Activated T-helper 1 cell treated with Interleukin-2 at 50 U/mL for 16 hours (primary cell): ENCODE measurements at places on chromosomes 6 and 20.

- DNase-seq, result no peak
Observed at GRCh38 chr20:33113387-33113908, 34.0 kb downstream of the BPIFB4 start.

GRCh38 chr20:55264703-55265239 lies 740.5 kb downstream of the CBLN4 start:
- no peak for DNase-seq

GRCh38 chr20:20480126-20480525 lies 112.2 kb downstream of the INSM1 start:
- no peak for DNase-seq

DNA sequence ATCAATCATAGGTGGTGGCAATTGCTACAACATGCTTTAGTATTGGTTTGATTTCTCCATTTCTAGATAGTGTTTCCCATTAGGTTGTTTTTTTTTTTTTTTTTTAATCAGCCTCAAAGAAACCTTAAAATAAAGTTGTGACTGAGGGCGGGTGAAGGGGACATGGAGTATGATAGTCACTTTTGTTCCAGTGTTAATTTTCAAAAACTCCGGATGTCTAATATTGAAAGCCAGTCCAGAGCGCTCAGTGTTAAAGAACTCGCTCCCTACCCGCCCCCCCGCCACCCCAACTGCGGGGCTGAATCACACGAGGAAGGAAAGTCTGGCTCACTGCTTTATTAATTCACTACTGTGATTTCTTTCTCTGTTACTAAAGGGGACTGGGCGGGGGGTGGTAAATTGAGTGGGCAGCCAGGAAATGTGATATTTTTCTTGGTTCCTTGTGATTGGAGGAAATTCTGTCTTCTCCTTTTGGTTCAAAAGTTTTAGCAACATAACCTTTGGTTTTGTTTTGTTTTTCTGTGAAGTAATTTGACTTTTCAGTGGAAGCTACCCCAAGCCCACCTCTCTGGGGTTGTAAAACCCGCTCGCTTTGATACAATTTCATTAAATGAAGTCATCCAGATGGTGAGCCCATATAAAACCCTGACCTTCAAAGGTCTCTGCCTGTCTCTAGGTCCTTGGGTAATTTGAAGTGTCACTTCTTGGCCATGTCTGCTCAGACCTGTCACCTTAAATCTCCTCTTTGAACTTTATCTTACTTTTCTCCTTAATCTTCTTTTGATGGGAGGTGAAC lies 38.0 kb downstream of the TNFAIP3 start:
- no peak for DNase-seq

DNA sequence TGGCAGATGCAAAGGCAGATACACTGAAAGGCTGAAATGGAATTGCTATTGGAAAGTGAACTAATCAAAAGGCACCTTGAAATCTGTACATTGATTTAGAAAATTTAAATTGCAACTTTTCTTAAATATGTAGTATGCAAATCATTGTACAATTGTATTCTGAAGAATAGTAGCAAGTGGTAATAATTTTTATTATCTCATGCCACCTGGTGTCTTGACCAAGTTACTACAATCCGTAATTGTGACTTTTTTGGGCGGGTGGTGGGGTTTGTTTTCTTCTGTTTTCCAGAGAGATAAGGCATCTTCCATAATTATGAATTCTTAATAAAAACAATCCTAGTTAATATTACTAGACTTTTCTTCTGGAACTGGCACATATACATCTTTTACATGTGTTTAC lies 12.5 kb upstream of the BCKDHB start:
- DNase-seq, result no peak

DNA sequence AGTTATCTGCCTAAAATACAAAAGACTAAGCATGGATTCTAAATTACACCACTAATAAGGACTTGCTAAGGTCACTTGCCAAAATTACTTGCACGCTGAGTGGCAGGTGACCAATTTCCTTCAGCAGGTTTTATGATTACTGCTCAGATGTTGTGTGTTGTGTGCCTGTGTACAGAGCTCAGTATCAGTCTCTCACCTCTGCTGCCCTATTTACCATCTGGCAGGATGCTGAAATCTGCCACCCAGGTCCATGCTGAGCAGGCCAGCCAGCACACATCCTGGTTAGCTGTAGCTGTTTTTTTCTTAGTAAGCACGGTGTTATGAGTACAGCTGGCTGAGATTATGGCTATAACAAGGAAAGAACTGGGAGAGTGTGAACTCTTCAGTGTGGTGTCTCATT lies 34.0 kb downstream of the ELOVL4 start:
- DNase-seq, result no peak

DNA sequence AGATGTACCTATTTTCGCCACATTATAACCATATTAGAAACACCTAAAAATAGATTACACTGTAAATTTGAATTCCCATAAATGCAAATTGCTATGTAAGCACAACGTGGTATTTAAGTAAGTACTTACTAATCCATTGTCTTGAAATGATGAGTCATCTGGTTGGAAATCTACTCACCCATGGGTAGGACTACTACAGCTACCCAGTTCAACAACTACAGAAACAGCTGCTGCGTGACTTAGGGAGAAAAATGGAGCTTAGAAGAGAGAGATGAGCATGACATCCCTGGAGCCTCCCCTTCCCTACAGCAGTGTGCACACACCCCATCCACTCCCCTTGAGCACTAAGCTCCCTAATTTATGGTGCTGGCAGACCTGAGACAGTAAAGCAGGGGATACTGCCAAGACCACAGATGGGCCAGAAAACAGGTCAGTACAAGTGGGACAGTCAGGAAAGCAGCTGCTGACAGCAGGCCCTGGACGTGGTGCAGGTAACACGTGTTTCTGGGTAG lies 26.9 kb downstream of the RRAGD start:
- no peak for DNase-seq

DNA sequence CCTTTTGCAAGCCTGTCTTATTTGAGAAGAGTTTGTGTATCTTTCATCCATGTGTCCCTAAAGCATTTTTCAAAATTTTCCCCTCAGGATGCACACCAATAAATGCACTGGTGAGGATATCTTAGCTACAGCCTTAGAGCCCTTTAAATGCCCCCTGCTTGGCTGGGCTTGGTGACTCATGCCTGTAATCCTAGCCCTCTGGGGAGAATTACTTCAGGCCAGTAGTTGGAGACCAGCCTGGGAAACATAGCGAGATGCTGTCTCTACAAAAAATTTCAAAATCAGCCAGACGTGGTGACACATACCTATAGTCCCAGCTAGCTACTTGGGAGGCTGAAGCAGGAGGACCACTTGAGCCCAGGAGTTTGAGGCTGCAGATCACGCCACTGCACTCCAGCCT lies 33.8 kb upstream of the PLCB4 start:
- DNase-seq, result no peak

DNA sequence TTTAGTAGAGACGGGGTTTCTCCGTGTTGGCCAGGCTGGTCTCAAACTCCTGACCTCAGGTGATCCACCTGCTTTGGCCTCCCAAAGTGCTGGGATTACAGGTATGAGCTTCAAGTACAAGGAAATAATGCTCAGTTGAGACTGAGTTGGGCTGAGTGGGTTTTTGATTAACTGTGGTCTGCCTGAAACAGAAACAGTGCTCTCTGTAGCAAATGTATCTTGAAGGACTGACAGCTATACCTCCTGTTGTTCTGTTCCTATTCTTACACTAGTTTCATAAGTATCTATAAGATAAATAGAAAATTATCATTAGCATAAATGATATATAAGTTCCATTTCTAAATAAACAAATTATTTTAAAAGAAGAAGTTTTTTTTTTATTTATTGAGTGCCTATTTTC lies 142.8 kb upstream of the PTPRK start:
- no peak for DNase-seq

- no peak for DNase-seq
Observed at GRCh38 chr6:27867945-27868300, 44.3 kb downstream of the OR2B2 start.

DNA sequence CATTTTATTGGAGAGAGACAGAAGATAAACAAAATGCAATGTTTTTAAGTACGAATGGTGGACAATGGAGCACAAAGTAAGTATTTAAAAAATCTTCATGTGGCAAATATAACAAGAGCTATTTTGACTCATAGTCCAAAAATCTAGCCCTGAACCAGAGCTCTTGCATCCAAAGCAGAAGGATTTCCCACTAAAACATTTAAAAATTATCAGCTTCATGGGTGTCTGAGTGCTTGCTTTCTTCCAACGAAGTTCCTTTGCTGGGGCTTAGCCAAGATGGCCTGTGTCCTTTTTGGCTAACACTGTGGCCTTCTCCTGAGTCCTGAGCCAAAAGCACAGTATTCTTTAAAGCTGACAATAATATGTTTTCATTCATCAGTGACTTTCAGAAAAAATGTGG lies 161.7 kb downstream of the RIMS1 start:
- no peak for DNase-seq

GRCh38 chr6:127210725-127211124 lies 55.9 kb upstream of the RNF146 start:
- DNase-seq, result no peak

- DNase-seq, result peak; percentile 74
Observed at GRCh38 chr20:50186151-50186885, 4.3 kb upstream of the CEBPB start.

DNA sequence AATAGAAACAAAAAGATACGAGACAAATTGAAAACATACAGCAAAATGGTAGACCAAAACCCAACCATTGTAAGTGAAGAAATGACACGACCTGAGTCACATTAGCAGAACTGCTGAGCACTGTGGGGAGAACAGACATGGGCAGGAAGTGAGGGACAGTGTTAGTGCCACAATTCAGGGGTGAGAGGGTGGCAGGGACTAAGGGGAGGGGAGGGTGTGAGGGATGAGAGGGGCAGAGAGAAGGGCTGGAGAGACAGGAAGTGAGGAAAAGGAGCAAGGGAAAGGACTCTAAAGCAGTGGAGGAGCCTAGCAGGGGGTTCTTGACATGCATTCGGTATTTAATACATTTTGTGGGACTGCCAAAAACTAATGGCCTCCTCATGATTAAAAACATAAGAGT lies 45.0 kb upstream of the TRIM26 start:
- DNase-seq, result no peak

GRCh38 chr6:145327586-145327985 lies 407.7 kb downstream of the EPM2A start:
- DNase-seq, result no peak

GRCh38 chr6:22556266-22556665 lies 13.1 kb upstream of the HDGFL1 start:
- DNase-seq, result no peak
